ENCODE measurements at places on chromosomes 2 and 18.

DNA sequence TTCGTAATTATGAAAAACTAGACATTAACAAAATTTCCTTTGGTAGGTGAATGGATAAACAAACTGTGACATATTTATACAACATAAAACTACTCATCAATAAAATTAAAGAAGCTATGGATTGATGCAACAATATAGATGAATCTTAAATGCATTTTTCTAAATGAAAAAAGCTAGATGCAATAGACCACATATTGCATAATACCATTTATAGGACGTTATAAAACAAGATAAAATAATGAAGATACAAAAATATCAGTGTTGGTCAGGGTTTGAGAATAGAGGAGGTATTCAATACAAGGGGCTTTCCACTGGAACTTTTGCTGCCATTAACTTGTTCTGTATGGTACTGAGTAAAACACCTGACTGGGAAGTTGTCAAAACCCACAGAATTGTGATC, 314.4 kb downstream of the GRB14 start:
- DNase-seq = no peak

- no peak for DNase-seq
Measured at GRCh38 chr2:178111743-178112142, 494 bp upstream of the RBM45 start.

DNA sequence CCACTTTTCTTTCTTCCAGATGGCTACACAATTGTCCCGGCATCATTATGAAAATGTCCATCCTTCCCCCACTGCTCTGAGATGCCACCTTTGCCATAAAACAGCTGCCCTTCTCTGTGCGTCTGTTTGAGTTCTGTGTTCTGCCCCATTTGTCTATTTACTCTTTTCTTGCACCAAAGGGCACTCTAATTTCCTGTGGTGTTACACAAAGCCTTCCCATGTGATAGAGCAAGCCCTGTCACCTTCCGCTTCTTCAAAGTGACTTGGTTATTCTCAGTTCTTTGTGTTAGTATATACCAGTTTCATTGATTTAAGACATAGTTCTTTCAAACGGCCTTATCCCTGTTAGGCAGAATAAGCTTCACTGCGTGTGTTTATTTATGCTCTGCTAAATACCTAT, 84.1 kb downstream of the FBXO15 start:
- DNase-seq = no peak

GRCh38 chr2:64348386-64349130, 105.4 kb upstream of the LGALSL start:
- no peak for DNase-seq

DNA sequence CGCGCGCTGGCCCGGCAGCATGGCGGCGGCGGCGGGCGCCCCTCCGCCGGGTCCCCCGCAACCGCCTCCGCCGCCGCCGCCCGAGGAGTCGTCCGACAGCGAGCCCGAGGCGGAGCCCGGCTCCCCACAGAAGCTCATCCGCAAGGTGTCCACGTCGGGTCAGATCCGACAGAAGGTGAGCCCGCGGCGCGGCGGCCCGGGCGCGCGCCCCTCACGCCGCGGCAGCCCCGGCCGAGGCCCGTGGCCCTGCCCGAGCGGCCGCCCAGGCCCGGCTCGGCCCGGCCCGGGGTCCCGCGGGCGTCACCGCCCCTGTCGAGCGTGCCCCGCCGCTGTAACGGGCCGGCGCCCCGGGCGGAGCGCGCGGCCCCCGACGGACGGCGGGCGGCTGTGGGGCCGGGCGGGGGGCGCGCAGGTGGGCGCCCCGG, 218 bp downstream of the DGKD start:
- DNase-seq = no peak

GRCh38 chr2:50402654-50402960, 629.3 kb downstream of the NRXN1 start:
- DNase-seq = no peak

- DNase-seq = no peak
Measured at GRCh38 chr2:232260075-232260474, 118.5 kb upstream of the ALPP start.

DNA sequence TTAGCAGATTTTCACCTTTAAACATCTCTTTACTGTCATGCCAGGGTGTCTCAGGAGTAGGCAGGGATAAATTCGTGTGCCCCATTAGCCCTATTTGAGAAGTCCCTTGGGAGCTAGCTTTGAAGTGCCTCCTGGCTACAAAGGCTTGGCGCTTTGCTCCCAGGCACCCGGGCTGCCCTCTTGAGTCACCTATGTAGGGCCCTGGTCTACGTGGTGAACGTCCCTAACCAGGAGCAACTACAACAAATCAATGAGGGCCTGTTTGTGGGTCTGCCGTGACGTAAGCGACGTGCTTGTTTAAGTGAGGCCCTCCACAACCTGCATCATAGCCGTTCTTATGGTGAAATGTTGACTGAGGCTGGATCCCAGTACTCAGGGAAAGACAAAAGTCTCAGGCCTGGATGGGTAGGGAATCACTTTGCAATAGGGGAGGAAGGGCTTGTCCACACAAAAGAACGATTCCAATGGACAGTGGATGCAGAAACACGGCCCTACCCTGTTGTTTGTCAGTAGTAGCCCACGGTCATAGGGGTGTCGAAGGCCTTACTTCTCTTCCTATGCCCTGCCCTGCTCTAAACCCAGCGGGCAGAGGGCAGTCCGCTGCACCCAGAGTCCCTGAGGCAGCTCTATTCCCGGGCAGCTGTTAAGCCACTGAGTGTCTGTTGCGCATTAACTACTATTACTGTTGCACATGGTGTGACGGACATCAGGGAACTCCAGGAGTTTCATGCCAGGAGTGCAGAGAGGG, 93.9 kb downstream of the INHBB start:
- DNase-seq = no peak

GRCh38 chr18:71252351-71252865, 963.6 kb downstream of the SOCS6 start:
- no peak for DNase-seq

DNA sequence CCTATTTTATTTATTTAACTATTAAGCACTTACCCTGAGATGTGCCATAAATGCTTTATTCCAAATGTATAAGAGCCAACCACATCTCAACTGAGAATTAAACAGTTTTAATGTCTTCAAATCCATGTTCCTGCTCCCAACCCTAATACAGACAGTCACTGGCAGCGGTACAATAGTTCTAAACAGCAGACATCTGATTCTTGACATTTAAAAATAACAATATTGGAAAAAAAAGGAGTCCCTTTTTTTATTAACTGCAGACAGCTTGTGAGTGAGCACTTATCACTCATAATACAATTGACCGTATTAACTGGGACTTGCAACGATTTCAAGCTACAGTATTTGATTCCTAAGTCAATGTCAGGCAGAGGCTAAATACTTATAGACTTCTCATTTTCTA, 424.6 kb downstream of the TGIF1 start:
- DNase-seq = no peak

DNA sequence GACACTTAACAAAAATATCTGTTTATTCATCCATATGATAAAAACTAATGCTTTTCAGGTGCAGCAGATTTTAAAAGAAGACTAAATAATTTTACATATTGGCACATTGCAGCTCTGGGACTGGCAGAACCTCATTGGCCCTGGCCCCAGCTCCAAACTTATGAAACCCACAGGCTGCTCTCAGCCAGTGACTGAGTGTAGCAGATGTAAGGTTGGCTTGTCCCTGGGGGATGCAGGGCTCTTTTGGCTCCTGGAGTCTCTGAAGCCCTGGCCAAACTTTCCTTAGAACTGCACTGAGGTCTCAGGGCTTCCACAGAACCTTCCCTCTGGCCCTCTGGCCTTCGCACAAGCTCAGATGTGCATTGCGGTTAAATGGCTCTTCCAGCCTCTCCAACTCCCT, 725.0 kb upstream of the SOX11 start:
- no peak for DNase-seq

GRCh38 chr2:181312515-181312927, 144.7 kb upstream of the ITGA4 start:
- no peak for DNase-seq

DNA sequence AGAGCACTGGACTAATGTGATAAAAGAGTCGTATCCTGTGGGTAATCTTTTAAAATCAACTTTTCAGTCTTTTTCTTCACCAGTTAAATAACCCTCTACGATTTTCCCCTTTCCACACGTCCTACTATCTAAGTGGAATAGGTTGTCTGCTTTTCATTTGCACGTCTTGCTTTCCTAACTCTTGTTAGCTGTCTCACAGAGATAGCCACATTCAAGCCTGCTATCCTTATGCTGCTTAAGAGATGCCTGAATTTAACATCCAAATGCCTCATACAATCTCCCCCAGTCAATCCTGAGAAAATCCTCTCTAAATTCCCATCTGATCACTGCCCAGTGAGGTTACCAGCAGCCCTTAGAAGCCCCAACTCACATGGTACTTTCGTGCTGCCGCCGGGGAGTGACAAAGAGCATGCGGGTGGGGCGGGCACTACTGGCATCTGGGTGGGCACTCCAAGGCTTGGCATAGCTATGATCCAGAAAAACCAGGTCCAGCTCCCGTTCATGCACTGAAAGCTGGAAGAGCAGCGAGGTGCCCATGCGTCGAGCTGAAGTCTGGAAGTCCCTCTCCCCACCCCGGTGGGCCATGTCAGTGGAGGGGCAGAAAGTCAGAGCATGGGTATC, 1.5 kb downstream of the KANSL3 start:
- no peak for DNase-seq

DNA sequence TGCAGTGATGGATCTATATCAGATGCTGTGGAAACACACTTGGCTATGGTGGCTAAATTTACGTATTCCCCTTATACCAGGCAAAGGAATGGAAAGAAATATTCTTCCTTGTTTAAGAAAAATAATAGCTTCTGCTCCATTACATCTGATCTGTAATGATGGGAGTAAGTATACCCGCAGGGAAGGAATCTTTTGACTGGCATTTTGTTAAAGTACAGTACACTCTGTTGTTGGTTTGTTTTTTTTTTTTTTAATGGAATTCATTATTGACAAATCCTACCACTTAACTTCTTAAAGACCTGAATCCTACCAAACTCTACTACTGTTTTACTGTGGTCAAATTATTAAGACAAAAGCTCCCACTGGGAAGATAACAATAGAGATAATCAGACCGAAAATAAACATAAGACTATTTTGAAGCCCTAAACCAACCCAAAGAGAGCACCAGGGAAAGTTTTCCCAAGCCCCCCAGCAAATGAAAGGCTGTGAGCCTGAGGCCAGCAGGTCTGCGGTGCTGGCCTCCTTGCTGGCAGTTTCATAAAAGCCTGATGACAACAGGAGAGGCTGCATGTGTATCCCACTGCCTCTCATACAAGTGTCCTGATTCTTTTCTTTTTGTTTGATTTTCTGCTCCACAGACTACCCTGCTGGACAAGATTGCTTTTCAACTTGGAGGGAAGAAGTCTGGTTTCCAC, 101.0 kb downstream of the SLC25A12 start:
- no peak for DNase-seq

- DNase-seq = no peak
Measured at GRCh38 chr2:236899950-236900640, 185.6 kb upstream of the COPS8 start.

- no peak for DNase-seq
Measured at GRCh38 chr2:25835906-25836305, 42.4 kb downstream of the ASXL2 start.

- DNase-seq = no peak
Measured at GRCh38 chr2:109204412-109204811, 75.4 kb downstream of the SH3RF3 start.

DNA sequence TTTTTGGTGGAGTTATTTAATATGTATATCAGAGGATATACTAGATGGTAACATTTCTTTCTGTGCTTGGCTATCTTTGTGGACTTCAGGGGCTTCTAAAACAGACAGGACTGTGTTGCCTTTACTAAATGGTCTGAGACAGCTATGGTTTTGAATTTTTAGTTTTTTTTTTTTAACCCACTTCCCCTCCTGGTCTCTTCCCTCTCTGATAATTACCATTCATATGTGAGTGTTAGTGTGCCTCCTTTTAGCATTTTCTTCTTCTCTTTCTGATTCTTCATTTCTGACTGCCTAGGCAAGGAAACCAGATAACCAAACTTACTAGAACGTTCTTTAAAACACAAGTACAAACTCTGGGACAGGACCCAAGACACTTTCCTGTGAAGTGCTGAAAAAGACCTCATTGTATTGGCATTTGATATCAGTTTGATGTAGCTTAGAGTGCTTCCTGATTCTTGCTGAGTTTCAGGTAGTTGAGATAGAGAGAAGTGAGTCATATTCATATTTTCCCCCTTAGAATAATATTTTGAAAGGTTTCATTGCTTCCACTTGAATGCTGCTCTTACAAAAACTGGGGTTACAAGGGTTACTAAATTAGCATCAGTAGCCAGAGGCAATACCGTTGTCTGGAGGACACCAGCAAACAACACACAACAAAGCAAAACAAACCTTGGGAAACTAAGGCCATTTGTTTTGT, 52.7 kb downstream of the SMAD4 start:
- no peak for DNase-seq

- DNase-seq = no peak
Measured at GRCh38 chr2:222364285-222364895, 60.0 kb upstream of the SGPP2 start.
